ENCODE measurements at places on chromosomes 2 and 18.

GRCh38 chr2:134985061-134985460 is 62.2 kb downstream of the MAP3K19 start:
- no peaks in the 10 kb centered on the region for H3K4me1 ChIP-seq
- peaks cover 6% of the 10 kb centered on the region for H3K27me3 ChIP-seq
- DNase-seq = no peak
- no peak overlapping the region for H3K4me3 ChIP-seq
- no peak overlapping the region for H3K27ac ChIP-seq

DNA sequence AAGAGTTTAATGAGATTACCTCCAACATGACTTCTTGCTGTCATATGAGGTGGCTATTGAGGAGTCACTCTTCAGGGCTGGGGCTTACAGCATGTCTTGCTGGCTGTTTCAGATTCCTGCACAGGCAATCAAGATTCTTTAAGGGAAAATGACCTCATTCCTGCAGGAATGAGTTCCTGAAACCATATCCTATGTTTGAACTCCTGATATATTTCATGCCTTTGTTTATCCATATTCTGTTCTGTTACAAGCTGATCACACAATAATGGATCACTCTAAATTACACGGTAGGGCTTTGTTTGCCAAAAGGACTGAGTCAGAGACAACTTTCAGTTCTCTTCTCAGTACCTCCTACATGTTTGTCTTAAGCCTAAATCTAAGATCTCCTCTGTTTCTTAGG is 879.8 kb upstream of the PIK3C3 start:
- no peak overlapping the region for H3K4me3 ChIP-seq
- no peaks in the 10 kb centered on the region for H3K36me3 ChIP-seq
- H3K4me1 ChIP-seq = no peaks in the 10 kb centered on the region

DNA sequence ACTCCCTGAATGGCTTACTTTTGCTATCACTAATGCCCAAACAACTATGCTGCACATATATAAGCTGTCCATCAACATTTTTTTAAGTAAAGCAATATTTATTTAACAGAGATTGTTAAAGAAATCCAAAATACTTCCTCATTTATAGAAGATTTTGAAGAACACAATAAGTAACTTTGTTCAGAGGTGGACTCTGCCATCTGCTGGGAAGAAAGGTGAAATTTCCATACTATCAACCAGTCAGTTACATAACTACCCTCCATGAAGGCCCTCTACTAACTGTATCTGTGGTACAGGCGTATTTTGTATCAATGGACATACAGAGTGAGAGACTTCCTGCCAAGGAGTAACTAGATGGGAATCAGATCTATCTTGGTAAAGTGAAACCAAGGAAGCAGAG is 106.0 kb downstream of the DTNB start:
- H3K4me3 ChIP-seq = no peak overlapping the region
- no peaks in the 10 kb centered on the region for H3K36me3 ChIP-seq
- no peaks in the 10 kb centered on the region for H3K27me3 ChIP-seq
- no peak for DNase-seq

DNA sequence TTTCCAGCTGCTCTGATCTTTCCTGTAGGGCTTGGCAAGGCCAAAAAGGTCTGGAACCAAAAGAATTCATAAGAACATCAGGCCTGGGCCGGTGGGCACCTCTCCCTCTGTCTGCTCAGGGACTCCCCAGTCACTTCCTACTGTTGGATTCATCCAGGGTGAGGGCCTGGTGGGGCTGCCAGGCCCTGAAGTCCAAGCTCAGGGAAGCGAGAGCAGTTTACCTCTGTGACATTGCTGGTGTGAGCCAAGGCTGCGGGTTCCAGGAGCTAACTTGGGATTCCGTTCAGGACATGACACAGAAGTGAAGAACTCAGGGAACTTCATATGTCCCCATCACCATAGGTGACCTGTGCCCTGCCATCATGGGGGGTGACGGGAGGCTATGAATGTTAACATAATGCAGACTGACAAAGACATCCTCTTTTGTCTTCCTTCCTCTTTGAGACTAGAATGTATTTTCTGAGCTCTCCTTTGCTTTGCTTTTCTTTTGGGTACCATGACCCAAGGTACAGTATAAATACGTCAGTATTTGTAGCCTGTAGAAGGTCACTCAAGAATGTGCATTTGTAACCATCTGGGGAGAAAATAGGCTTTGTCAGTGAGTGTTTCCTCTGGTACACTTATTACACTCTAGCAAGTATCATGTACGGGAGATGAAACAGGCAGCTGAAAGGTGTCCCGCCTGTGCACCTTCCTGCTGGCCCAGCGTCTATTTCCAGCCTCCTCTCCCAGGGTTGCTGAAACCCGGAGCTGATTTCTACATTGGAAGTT is 130.5 kb upstream of the SLC1A4 start:
- H3K4me1 ChIP-seq = peaks cover 4% of the 10 kb centered on the region
- H3K27me3 ChIP-seq = peaks cover 9% of the 10 kb centered on the region
- H3K27ac ChIP-seq = no peak overlapping the region
- no peaks in the 10 kb centered on the region for H3K36me3 ChIP-seq

- H3K27me3 ChIP-seq = no peaks in the 10 kb centered on the region
- peaks cover 30% of the 10 kb centered on the region for H3K4me1 ChIP-seq
- DNase-seq = peak; percentile 43
- H3K4me3 ChIP-seq = peak overlapping the region; percentile 73
- H3K36me3 ChIP-seq = no peaks in the 10 kb centered on the region
Measured at GRCh38 chr18:79394534-79395307, 1.0 kb upstream of the NFATC1 start.

- DNase-seq = no peak
- no peaks in the 10 kb centered on the region for H3K27me3 ChIP-seq
- no peaks in the 10 kb centered on the region for H3K4me1 ChIP-seq
- H3K4me3 ChIP-seq = no peak overlapping the region
Measured at GRCh38 chr2:36993841-36994620, 27.7 kb upstream of the STRN start.

DNA sequence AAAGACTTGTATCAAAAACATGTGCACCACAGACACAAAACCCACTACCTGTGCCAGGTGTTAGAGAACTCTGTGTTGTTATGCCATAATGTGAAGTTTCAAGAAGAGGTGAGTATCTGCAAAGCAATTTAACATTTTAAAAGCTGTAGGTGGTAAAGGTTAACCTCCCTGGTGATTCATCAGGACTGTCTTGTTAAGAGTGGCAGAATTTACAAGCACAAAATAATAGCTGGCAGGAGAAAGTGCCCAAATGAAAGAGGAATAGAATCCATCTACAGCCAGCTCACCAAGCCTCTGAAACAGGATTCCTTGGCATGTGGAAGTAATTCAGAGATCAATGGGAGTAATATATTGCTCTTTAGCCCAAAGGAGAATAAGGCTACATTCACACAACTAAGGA is 230.7 kb downstream of the AFF3 start:
- no peaks in the 10 kb centered on the region for H3K4me1 ChIP-seq
- no peaks in the 10 kb centered on the region for H3K36me3 ChIP-seq
- H3K4me3 ChIP-seq = no peak overlapping the region
- H3K27ac ChIP-seq = no peak overlapping the region

GRCh38 chr18:55607773-55608172 is 19.8 kb upstream of the TCF4 start:
- H3K36me3 ChIP-seq = no peaks in the 10 kb centered on the region
- H3K27me3 ChIP-seq = no peaks in the 10 kb centered on the region
- no peak overlapping the region for H3K27ac ChIP-seq
- H3K4me1 ChIP-seq = no peaks in the 10 kb centered on the region

DNA sequence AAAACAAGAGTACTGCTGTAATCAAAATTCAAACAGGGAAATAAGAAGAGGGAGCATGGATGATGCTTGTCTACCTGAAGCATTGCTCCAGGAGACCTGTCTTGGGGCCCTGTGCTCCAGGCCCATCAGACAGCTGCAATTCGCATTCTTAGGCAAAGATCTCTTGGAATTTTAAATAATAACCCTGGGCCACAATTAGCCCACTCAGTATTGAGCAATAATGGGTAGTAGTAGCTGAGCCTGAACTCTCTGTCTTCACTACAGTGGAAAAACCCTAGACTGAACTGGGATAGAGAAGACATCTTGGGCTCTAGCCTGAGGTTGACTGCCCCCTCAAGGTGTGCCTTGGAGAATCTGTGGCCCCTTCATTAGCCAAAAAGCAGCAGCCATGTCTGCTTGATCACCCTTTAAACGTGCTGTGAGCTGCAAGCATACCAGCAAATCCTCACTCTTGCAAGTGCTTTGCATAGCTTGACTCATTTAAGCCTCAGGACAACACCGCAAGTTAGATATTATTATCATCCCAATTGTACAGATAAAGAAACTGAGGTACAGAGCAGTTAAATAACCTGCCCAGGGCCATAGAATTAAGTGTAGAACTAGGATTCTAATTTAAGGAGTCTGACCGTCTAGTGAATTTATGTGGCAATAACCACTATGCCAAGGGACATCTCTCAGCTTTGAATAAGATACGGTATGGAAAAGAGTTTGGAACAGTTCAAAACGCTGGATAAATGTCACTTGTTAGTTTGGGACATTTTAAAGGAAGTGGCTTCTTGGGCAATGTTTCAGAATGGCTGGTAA is 69.0 kb downstream of the DDX1 start:
- H3K4me3 ChIP-seq = no peak overlapping the region
- no peak overlapping the region for H3K27ac ChIP-seq
- no peaks in the 10 kb centered on the region for H3K27me3 ChIP-seq
- no peaks in the 10 kb centered on the region for H3K4me1 ChIP-seq
- DNase-seq = no peak

DNA sequence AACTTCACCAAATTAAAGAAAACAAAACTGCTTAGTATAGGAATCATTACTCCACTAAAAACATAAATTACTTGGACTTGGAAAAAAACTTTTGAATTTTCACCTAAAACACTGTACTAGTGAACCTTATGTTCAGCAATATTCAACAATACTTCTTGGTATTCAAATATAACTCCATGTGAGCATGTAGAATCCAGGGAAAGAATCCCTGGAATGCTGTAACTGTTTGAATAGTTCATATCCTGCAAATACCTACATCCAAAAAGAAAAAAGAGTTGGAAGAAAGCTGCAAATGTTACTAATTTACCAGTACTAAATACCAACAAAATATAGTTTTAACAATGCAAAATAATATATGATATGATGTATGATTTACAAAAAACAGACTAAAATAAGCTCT is 65.4 kb downstream of the IKZF2 start:
- no peaks in the 10 kb centered on the region for H3K36me3 ChIP-seq
- H3K27me3 ChIP-seq = no peaks in the 10 kb centered on the region
- DNase-seq = no peak
- H3K4me3 ChIP-seq = no peak overlapping the region
- H3K27ac ChIP-seq = no peak overlapping the region
- H3K4me1 ChIP-seq = no peaks in the 10 kb centered on the region

- H3K27ac ChIP-seq = no peak overlapping the region
- H3K4me1 ChIP-seq = no peaks in the 10 kb centered on the region
- no peak for DNase-seq
Measured at GRCh38 chr2:1170241-1170640, 219.6 kb downstream of the SNTG2 start.

DNA sequence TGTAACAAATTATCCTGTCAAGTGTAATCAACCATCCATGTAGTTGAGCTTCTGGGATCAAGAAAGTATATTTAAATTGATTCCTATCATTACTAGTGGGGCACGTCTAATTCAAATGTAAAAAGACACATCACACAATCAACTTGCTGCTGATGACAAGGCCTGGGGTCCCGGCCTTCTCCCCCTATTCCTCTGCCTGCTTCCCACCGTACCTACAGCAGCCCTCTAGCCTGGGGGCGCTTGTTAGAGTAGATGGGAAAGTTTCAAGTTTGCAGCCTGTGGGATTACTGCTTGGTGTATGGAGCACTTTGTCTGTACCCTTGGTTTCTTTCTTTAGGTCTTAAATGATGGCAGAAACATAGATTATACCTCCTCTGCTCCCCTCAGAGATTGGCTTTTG is 333.3 kb upstream of the KYNU start:
- H3K4me3 ChIP-seq = no peak overlapping the region
- no peaks in the 10 kb centered on the region for H3K27me3 ChIP-seq
- DNase-seq = no peak
- no peaks in the 10 kb centered on the region for H3K36me3 ChIP-seq
- H3K27ac ChIP-seq = no peak overlapping the region

GRCh38 chr2:210072922-210073509 is 70.6 kb downstream of the RPE start:
- H3K4me1 ChIP-seq = no peaks in the 10 kb centered on the region
- DNase-seq = no peak
- H3K27ac ChIP-seq = no peak overlapping the region
- no peaks in the 10 kb centered on the region for H3K27me3 ChIP-seq
- no peak overlapping the region for H3K4me3 ChIP-seq

- no peak overlapping the region for H3K27ac ChIP-seq
- no peaks in the 10 kb centered on the region for H3K27me3 ChIP-seq
- no peaks in the 10 kb centered on the region for H3K4me1 ChIP-seq
- no peak overlapping the region for H3K4me3 ChIP-seq
- no peaks in the 10 kb centered on the region for H3K36me3 ChIP-seq
- no peak for DNase-seq
Measured at GRCh38 chr2:227627769-227628168, 10.5 kb downstream of the SCYGR4 start.

DNA sequence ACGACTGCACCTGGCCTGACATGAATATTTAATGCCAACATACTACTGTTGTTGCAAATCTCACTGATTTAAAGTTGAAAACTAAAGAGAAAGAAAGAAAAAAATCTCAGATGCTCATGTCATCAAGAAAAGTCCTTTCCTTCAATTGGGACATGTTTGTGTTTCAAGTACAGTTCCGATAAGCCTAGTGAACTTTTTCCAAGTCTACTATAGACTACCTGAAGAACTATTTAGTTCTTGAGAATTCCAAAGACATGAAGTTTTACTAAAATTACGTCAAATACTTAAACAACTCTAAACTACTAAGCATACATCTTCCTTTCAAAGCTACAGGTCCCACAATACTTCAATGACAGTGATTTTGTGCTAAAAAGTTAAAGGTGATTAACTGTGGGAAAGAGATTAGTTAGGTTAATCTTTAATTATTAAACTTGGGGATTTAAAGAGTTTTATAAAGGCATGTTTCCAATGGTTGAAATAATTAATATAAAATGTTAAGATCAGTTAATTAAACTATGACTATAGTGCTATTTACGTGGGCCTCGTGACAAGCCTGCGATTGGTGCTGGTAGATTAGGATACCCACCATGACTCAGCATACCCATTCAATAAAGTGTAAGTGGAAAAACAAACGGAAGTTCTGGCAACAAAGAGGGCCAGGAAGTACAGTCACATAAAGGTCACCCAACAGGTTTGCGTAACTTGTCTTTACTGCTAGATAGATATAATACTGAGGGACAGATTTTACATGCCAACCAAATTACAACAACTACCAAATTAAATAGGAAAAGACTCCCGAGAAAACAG is 55.5 kb downstream of the SEPTIN10 start:
- no peak overlapping the region for H3K27ac ChIP-seq
